ENCODE measurements at places on chromosomes 3 and 15. TPM values are rescaled to one million over a fixed set of nuclear protein-coding genes. Genes with fewer than 3 reads are reported as not detected.

- no peak for DNase-seq
Observed at GRCh38 chr3:126129398-126129891, 45.5 kb upstream of the SLC41A3 start.

The SLC49A4 gene
- total RNA-seq, result 24.1 TPM

GRCh38 chr3:61445924-61446323, 115.4 kb upstream of the PTPRG start:
- no peak for DNase-seq

The DNASE1L3 gene
- not detected for total RNA-seq

DNA sequence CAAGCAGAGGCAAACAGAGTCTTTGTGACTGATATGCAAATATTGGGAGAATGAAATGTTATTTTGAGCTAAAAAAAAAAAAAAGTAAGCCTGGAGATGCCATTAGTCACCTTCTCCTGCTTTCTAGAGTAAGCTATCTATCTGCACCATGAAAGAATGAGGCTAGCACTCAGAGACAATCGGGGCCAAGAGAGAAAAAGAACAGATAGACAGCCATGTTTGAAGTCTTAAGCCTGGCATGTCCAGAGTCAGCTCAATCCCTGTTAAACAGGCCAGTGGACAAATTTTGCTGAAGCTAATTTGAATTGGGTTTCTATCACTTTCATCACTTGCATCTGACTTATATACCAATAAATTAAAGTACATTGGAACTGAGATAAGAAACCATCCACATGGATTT, 204.4 kb downstream of the SLC9A9 start:
- no peak for DNase-seq

The ADAMTS7 gene
- total RNA-seq, result 7.5 TPM

The HES1 gene
- total RNA-seq, result 0.81 TPM

- DNase-seq, result no peak
Observed at GRCh38 chr15:94100863-94101262, 130.5 kb upstream of the MCTP2 start.

The NEK10 gene
- 27.1 TPM for total RNA-seq

The LRTM1 gene
- not detected for total RNA-seq

GRCh38 chr3:56889131-56889530, 87.4 kb upstream of the ARHGEF3 start:
- no peak for DNase-seq

The TNK2 gene
- total RNA-seq, result 7.1 TPM

The CPNE9 gene
- not detected for total RNA-seq

DNA sequence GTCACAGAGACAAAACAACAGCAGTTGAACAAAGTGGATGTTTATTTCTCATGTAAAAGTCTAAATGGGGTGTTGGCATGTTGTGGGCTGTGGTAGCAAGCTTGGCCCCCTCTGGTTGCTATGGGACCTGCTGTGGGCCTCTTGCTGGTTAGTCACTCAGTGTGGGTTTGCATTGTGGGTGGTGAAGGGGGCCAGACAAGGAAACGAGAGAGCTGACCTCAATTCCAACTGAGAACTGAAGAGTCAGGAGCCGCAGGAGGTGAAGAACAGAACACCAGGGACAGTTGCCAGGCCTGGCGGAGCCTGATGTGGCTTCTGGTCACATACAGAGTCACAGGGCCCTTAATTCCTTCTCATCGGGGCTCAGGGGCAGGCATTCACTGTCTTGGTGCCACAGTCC, 1.9 kb upstream of the ADPGK start:
- no peak for DNase-seq

- DNase-seq, result no peak
Observed at GRCh38 chr15:101103598-101103997, 148.2 kb downstream of the CHSY1 start.

The ANKRD34C gene
- total RNA-seq, result not detected

The CCDC39 gene
- 0.27 TPM for total RNA-seq

The SPSB4 gene
- total RNA-seq, result not detected

The IMPDH2 gene
- total RNA-seq, result 313 TPM

The PLSCR2 gene
- not detected for total RNA-seq

GRCh38 chr15:64029633-64030032, 16.7 kb downstream of the DAPK2 start:
- DNase-seq, result no peak

GRCh38 chr3:25992606-25993005, 202.7 kb downstream of the OXSM start:
- no peak for DNase-seq

The BOC gene
- total RNA-seq, result 16.9 TPM

The CKMT1B gene
- not detected for total RNA-seq

The SPATA12 gene
- total RNA-seq, result not detected

GRCh38 chr3:163953526-163953925, 1124.8 kb downstream of the SI start:
- no peak for DNase-seq

GRCh38 chr15:89654847-89655805, at the start of gene KIF7:
Gene KIF7, minus strand, starts transcription at chr15:89655467. Its CDS starts 2,537 bp downstream, at chr15:89652930.
- peak; percentile 30 for DNase-seq

GRCh38 chr15:48304398-48304797, 26.8 kb upstream of the DUT start:
- no peak for DNase-seq

The CLRN1 gene
- not detected for total RNA-seq

The DUOX1 gene
- total RNA-seq, result not detected

The UQCRC1 gene
- total RNA-seq, result 196 TPM

DNA sequence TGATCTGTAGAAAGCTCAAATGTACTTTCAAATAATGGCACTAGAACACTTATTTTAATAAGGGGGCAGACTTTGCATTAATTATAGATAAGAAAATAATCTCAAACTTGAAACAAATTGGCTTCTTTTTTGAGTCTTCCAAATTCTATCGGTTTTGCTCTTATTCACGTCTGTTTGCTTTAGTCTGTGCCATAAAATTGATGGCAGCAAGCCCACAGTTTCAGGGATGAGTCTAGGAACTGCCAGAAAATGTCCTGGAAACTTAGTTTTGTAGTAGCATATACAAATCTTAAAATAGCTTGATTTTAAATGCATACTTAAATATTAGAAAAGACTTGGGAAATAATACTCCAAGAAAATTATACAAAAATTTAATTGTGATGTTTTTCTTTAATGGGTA, 39.7 kb downstream of the BCHE start:
- DNase-seq, result peak; percentile 7

The SLC28A1 gene
- not detected for total RNA-seq

- no peak for DNase-seq
Observed at GRCh38 chr15:29712149-29712885, 110.0 kb downstream of the TJP1 start.

GRCh38 chr3:192373032-192373431, 354.3 kb downstream of the FGF12 start:
- DNase-seq, result no peak

- no peak for DNase-seq
Observed at GRCh38 chr3:58150810-58151199, 60.0 kb downstream of the DNASE1L3 start.

- peak; percentile 88 for DNase-seq
Observed at GRCh38 chr15:66997212-66997611, 68.2 kb upstream of the SMAD3 start.

The GALNT15 gene
- total RNA-seq, result 10.9 TPM

DNA sequence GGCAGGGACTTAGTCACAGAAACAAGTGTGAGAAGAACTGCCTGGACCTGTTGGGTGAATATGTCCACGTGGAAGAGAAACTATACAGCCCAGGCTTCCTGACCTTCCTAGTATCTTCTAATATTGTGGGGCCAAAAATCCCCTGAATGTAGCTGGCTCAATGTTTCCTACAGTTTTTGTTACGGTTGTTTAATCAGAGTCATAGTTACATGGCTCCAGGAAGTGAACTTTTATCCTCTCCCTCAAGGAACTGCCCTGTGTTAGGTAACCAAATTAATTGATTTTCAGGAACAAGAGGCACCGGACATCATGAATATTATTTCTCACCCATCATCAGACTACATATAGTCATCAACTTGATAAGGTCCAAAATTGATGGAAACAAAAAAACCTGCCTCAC, 59.0 kb downstream of the ANXA2 start:
- DNase-seq, result no peak

GRCh38 chr15:70241561-70242320, 144.0 kb upstream of the TLE3 start:
- no peak for DNase-seq

The ZXDC gene
- 9.2 TPM for total RNA-seq

GRCh38 chr3:171168086-171168485, 141.6 kb upstream of the SLC2A2 start:
- peak; percentile 25 for DNase-seq

DNA sequence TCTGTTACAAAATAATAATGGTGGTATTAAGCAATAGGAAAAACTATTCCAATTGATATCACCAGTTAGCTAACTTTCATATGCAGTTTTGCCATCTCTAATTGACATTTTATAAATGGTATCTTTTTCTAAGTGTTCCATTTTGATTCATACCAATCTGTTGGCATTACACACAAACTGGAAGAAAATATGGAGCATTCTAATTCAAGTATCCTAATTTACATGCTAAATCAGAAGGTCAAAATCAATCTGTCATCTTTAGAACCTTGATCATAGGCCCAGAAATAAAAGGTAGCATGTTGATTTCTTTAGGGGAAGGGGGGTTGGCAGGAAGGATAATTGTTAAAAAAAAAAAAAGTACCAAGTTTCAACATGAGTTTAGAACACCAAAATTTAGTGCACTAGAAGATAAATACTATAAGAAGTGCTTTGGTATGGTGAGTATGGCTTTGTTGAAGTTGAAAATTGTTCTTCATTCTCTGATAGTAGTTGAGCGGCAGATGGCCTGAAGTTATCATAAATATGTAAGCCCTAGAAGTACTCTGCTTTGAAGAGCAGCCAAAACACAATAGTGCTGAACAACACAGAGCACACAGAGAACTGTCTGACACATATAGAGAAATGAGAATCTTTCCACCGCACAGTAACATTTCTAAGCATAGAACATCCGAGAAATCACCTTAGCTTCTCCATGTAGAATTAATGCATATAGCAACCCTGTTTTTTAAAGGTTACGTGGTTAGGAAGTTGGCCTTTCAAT, 130.1 kb downstream of the TAFA4 start:
- no peak for DNase-seq

DNA sequence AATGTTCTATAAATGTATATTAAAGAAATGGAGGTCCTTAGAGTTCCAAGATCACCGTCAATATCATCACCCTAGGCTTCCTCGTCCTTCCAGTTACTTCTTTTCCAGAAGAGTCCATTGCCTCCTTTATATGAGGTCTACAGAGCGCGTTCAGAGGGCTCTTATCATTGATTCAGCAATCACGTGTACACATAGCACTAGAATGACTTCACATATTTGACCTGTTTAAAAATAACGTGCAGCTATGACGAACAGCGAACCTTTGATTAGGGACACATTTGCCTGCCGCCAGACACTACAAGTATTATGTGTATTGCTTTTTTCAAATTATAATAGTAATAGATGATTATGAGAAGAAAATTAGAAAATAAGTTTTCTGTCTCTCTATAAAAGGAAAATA, 26.0 kb downstream of the IGF1R start:
- DNase-seq, result peak; percentile 70

GRCh38 chr3:100975714-100976113, 17.5 kb downstream of the ABI3BP start:
- DNase-seq, result no peak

The NANOGP8 gene
- not detected for total RNA-seq

The FBXO40 gene
- not detected for total RNA-seq

DNA sequence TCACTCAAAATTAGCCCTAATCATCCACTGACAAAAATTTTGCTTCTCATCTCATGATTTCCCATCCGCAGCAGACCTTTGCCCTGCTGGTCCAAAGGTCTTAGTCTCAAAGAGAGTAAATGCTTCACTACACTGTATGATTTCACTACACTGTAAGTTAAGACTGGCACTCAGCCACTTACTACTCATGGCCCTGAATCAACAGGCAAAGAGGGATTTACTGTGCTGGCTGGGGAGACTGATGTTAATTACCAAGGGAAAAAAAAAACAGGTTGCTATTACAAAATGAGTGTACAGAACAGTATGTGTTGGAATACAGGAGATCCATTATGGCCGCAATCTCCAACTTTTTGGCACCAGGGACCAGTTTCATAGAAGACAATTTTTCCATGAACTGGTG, 214.8 kb downstream of the ZMAT3 start:
- no peak for DNase-seq

DNA sequence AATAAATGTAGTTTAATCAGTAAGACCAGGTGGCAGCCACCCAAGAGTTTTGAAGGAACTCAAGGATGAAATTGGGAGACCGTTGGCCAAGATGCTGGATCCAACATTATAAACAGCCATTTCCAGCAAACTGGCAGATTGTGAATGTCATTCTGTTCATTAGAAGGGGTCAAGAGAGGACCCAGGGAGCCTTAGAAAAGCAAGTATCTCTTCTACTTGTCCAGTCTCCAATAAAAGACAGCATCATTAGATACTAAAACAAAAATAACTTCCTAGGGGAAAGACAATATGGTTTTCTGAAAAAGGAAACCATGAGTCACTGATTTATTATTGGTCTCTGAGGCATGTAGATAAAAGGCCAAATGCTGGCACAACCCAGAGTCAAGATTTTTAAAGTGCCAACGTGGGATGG, 67.9 kb downstream of the GADL1 start:
- DNase-seq, result peak; percentile 69
